Neuronal stem cell (in vitro differentiated cells): ENCODE measurements at places on chromosomes 1 and 21.
A peak's percentile ranks its signal among the peaks of the same experiment; 100 is the strongest.

GRCh38 chr1:240597153-240597745 lies 14.7 kb downstream of the GREM2 start:
- no peak for DNase-seq

DNA sequence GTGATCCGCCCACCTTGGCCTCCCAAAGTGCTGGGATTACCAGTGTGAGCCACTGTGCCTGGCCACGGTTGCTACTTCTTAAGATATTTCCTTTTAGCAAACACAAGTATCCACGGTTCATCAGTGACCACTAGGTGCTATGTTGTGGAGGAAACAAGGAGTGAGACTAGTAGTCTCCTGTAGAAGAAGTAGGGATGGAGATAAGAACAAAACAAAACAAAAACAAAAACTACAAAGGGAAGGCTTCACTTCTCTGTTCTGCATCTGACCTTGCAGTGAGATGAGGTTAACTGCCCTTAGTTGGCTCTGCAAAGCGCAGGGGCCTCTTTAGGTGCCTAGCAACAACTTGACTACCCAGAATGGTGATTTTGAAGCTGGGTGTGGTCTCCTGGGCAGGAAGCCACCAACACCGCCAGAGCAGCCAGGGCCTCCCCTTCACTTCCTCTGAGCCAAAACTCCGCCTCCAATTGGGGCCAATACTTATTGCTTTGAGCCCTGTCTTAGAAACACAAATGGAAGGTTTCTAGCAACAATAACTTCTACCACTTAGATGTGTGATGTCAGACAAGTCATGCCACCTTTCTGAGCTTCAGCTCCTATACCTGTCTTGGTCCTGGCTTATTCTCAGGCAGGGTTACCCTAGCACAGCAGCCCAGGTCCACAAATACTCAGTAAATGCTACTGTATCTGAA lies 12.8 kb upstream of the CDC42 start:
- DNase-seq, result no peak

DNA sequence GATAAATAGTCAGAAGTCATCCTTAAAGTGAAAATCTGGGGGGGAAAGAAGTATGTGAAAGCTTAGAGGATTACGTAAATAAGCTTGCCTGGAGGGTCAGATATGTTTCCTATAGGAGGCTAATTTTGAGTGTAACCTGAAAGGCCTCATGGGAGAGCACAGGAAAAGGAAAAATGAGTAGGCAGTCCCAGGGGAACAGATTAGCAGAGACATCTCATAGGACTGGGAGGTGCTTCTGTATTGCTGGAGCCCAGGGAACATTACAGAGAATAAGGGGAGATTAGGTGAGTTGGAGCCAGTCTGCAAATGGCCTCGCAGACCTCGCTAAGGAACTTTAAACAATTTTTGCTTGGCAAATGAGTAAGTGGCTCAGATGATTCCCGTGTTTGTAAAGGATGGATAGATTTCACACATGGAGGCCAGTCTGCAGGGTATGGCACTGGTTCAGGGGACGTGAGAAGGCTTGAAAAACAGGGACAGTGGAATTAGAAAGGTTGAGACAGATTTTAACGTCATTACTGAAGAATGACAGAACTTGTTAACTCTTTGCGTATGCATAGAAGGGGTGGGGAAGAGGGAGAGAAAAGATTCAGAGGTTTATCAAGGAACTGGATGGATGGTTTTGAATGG lies 149.1 kb downstream of the GREM2 start:
- no peak for DNase-seq

DNA sequence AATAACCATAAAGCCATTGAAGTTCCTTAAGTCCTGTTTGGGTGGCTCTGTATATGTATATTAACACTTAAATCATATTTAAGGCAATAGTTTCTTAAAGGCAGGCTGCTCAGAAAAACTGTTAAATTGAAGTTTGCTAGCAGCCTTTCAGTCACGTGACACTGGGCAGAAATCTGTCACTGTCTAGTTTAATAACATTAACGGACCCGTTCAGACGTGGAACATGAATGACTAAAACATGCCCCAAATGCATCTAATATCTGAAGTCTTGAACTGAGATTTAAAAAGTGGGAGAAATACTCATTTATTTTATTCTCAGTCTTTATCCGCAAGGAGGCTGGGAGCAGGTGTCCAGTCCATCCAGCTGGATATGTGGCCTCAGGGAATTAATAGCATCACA lies 3.3 kb upstream of the SPATA1 start:
- no peak for DNase-seq

DNA sequence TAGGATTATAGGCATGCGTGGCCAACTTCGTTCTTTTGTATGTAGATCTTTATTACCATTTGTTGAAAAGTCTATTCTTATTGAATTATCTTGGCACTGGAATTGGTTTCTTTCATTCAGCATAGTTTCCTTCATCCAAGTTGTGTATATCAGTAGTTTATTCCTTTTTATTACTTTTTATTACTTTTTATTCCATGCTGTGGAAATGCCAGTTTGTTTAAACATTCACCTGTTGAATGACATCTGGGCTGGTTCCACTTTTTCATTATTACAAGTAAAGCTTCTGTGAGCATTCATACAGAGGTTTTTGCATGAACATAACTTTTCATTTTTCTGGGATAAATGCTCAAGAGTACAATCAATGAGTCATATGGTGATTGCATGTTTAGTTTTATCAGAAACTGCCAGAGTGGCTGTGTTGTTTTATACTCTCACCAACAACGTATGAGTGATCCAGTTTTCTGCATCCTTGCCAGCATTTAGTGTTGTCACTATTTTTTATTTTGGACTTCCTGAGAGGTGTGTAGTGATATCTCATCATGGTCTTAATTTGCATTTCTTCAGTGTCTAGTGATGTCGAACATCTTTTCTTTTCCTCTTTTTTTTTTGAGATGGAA lies 28.6 kb downstream of the PTPRU start:
- no peak for DNase-seq

GRCh38 chr1:240091614-240092300 lies at the start of gene FMN2:
FMN2 (plus strand) TSS chr1:240091883; CDS start chr1:240092110, 227 bp downstream.
- peak; percentile 67 for DNase-seq

- DNase-seq, result no peak
These were observed 221.1 kb upstream of the KAZN start for GRCh38 chr1:14377386-14377785.

DNA sequence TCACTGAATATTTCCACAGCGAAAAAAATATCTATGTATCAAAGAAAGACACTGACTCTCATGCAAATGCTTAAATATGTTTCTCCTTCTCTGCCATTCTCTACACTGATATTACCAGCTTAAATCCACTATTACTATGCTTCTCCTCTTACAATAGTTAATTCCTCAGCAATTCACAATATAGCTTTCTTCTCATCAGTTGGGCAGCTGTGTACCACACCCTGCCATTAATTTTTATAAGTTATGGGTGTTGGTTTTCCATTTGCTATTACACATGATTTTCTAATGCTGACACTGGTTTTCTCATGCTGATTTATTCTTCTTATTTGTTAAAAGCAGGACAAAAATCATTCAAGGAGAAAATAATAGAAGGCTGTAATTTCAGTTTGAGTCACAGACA lies 251.8 kb downstream of the TBX15 start:
- DNase-seq, result no peak

- DNase-seq, result no peak
These were observed 11.2 kb downstream of the AGO1 start for GRCh38 chr1:35894183-35894582.

- DNase-seq, result no peak
These were observed 8.9 kb downstream of the COL9A2 start for GRCh38 chr1:40308036-40308727.

GRCh38 chr1:65827346-65827745 lies 34.7 kb downstream of the PDE4B start:
- no peak for DNase-seq
